ENCODE measurements at places on chromosomes 13 and 19.
A peak's percentile ranks its signal among the peaks of the same experiment; 100 is the strongest.

DNA sequence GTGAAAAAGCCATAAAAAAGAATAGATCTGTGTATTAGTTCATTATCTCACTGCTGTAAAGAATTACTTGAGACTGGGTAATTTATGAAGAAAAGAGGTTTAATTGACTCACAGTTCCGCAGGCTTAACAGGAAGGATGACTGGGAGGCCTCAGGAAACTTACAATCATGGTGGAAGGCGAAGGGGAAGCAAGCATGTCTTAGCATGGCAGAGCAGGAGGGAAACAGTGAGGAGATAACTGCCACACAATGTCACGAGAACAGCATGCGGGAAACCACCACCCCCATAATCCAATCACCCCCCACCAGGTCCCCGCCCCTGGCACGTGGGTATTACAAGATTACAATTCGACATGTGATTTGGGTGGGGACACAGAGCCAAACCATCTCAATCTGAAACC lies 39.1 kb upstream of the EEF1AKMT1 start:
- DNase-seq, result no peak

DNA sequence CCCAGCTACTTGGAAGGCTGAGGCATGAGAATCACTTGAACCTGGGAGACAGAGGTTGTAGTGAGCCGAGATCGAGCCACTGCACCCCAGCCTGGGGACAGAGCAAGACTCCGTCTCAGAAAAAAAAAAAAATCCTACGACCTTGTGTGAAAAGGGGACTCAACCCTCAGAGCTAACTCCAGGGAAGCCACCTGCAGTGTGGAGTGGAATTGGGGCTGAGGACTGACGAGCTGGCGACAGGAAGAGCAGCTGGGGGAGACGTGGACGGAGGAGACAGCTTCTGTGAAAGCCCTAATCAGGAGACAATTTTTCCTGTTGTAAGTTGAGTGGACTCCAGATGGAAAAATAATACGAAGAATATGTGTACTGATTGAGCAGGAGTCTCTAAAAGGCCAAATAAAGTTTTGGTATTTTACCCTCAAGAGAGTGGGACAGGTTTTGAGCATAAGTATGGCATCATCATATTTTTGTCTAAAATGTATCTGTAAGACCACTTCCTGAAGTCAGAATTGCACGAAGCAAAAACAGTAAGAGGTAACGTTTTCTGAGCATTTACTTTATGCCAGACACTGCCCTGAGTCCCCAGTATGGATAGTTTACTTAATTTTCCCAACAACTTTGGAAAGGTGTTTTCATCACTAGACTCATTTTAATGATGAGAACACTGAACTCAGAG lies 12.0 kb upstream of the LAIR1 start:
- no peak for DNase-seq

DNA sequence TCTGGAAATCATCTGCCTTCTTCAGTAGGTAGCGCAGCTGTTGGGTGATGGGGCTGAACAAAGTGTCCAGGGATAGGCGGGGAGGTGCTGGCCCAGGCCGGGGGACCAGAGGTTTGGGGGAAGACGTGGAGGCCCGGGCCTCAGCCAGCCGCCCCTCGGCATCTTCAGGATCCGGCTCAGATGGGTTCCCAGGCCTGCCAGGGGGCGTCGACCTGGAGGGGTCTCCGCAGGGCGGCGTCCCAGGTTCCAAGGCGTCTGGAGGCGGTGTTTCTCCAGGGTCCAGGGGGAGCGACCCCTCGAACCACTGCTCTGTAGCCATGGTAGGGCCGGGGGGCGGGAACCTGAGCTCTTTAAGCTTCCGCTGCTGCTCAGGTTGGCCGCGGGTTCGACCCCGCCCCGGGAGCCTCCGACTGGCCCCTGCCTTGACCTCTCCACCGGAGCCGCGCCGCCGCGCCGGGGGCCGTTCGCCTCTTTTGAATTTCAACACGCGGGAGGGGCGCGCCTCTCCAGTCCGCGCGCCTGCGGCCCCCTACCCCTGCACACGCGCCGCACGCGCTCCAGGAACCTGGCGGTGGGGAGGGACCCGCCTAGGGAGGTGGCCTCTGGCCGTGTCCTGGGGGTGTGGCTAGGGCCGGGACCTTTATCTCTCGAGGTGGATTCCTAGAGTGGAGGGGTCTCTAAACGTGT lies at the start of gene C19orf67:
Gene C19orf67, minus strand, starts transcription at position 475 of the 687 bp plus-strand sequence. Its CDS starts 156 bp downstream, at position 319.
- DNase-seq, result no peak

- no peak for DNase-seq
Measured at GRCh38 chr13:21683034-21683733, 12.3 kb downstream of the FGF9 start.

GRCh38 chr13:73216381-73216831 lies 157.6 kb downstream of the KLF5 start:
- DNase-seq, result no peak

DNA sequence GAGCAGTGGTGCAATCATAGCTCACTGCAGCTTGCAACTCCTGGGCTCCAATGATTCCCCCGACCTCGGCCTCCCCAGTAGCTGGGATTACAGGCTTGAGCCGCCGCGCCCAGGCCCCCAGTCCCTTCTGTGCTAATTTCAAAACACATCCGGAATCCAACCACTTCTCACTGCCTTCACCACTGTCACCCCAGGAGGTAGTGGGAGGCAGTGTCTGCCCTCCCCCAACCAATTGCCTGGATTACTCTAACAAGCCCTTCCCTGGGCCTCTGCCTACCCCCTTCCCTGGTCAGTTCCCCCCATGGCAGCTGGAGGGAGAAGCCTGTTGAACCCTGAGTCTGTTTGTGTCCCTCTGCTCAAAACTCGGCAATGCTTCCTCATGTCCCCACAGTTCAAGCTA lies 2.3 kb downstream of the PRAM1 start:
- no peak for DNase-seq

DNA sequence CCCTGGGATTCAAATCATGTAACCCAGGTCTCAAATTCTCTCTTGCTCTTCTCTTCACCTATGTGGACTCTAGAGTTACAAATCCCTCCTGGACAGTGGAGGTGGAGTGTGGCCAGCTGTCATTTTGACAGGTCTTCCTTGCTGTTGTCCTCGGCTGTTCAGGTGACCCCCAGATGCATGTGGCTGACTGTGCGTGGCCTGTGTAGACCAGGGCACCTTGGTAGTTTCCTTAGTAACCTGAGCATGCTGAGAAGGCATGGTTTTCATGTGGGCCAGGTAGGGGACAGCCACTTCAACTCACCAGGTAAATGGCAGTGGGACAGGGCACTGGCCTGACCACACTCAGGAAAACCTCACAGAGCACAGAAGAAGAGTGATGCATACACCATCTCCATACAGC lies 155.0 kb upstream of the TSHZ3 start:
- no peak for DNase-seq

DNA sequence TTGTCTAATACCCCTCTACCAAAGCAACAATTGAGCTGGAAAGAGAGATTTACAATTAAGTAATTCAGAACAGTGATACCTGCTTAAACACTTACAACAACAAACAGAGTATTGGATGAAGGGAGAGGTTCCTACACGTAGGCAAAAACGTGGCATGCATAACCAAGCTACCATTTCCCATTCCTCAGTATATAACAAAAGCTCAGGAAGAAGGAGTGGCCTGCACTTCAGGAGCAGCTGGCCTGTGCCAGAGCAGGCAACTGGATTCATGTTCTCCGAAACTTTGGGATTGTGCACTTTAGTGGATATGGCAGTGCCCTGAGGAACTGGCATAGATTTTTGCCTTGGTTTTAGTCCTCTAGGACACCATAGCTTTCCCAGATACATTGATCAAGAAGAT lies 630.2 kb upstream of the PCDH9 start:
- no peak for DNase-seq

DNA sequence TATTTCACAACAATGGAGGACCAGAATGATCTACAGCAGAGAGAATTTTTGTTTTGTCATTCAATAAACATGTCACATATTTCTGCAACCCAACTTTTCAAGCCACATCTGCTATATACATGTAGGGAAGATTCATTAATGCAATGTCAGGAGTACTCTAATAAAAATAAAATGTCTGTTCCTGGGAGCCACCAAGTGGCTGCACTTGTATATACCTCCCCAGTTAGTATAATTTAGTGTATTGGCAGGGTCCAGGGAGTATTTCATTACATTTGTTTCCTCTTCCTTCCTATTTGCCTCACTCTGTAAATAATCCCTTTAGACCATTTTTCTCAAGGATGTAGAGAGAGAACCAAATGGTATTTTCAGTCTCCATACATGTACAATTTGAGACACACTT lies 1169.0 kb downstream of the DIAPH3 start:
- no peak for DNase-seq

GRCh38 chr19:2083174-2083854 lies 12.8 kb downstream of the MOB3A start:
- DNase-seq, result peak; percentile 52

DNA sequence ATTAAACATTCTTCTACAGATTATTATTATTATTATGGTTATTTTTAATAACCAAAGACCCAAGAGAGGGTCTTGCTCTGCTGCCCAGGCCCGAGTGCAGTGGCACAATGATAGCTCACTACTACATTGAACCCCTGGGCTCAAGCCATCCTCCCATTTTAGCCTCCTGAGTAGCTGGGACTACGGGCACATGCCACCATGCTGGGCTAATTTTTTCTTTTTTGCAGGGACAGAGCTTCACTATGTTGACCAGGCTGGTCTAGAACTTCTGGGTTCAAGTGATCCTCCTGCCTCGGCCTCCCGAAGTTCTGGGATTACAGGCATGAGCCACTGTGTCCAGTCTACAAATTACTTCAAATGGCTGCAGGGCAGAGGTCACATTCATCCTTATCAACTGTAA lies 179.8 kb downstream of the KCNRG start:
- no peak for DNase-seq

GRCh38 chr19:8147582-8147978 lies 1.8 kb downstream of the FBN3 start:
- DNase-seq, result no peak

DNA sequence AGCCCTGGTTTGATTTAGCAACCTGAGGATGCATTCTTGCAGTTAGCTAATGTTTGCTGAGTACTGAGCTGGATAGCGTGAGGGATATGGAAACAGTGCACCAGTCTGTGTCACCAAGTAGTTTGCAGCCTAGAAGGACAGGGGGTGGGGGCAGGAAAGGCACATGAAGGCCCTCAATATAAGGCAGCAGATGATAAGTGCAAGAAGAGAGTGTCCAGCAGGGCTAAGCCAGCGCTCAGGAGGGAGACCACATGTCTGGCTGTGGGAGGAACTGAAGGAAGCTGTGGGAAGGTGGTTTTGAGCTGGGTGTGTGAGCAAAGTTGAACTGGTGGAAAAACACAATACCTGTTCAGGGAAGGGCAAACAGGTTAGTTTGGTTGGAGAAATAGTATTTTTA lies 1.7 kb downstream of the CXCL17 start:
- DNase-seq, result peak; percentile 18

DNA sequence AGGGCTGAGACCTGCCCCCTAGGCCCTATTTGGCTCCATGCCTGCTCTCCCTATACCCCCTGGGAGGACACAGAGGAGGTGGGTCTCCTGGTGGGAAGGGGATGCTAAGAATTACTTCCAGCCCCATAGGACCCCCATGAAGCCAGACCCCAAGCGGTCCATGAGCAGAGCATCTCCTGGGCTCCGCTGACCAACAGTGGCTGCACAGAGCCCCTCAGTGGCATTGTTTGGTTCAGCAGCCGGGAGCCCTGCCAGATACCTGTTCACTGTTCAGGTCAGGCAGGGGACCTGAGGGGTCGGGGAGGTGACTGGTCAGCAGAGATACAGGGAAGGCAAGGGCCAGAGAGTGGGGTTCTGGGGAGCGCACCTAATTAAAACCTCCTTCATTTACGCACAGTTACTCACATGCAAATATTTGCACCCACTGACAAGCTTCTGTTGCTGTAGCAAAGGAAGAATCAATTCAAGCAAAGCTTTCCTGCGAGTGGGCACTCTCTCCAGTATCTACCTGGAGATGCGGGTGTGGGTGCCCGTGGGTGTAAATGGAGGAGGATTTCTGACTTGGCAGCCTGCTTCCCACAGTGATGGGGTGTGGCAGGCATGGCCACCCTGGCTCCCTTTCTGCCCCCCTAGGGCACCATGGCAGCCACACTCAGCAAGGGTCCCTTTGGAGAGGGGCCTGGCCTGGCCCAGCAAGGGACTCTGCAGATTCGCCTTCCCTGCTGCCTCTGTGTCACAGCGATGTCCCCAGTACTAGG lies 83.5 kb downstream of the CHST8 start:
- DNase-seq, result no peak

DNA sequence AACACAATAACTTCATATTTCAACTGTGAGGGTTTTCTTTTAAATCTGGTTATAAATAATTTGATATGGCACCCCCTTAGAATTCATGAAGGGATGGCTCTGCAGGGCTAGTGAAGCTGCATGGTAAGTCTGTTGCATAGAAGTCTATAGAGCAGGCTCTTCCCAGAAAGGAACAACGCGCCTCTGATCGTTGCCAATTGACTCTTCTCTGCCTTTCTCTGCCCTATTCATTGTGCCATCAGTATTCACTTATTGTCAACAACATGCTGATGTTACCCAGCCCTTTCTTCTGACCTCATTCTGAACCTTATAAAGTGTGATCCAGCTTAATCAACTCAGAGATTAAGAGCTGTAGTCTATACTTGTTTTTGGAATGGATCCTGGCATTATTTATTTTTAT lies 16.3 kb upstream of the DCT start:
- no peak for DNase-seq

DNA sequence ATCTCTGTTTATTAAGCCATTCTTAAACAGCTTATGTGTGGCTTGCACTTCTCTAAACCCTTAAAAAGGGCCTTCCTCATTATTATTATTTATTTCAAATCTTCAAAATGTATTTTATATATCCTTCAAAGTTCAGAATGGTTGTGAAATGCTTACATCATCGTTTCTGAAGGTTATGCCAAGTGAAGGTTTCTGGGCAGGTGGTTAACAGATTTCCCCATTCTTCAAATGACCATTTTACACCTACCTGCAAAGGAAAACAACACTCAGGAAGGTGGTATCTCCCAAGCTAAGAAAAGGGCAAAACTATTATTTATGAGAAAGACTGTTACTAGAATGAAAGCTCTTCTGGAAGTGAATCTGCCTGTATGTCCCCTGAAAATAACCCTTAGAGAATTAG lies 191.6 kb downstream of the SHISA2 start:
- no peak for DNase-seq

GRCh38 chr19:50204811-50205675 lies 1.6 kb downstream of the MYH14 start:
- no peak for DNase-seq

GRCh38 chr19:14477418-14478112 lies 2.4 kb upstream of the PTGER1 start:
- no peak for DNase-seq

- no peak for DNase-seq
Measured at GRCh38 chr13:43343645-43344044, 320.3 kb downstream of the DNAJC15 start.

GRCh38 chr13:62320129-62321108 lies 904.8 kb upstream of the PCDH20 start:
- DNase-seq, result no peak

- no peak for DNase-seq
Measured at GRCh38 chr13:24075137-24075975, 85.2 kb upstream of the SPATA13 start.
